ENCODE measurements at places on chromosomes 6 and 20. TPM values are rescaled to one million over a fixed set of nuclear protein-coding genes. Genes with fewer than 3 reads are reported as not detected.

PI3 gene
- not detected for total RNA-seq

SOX18 gene
- 0.13 TPM for total RNA-seq

DNA sequence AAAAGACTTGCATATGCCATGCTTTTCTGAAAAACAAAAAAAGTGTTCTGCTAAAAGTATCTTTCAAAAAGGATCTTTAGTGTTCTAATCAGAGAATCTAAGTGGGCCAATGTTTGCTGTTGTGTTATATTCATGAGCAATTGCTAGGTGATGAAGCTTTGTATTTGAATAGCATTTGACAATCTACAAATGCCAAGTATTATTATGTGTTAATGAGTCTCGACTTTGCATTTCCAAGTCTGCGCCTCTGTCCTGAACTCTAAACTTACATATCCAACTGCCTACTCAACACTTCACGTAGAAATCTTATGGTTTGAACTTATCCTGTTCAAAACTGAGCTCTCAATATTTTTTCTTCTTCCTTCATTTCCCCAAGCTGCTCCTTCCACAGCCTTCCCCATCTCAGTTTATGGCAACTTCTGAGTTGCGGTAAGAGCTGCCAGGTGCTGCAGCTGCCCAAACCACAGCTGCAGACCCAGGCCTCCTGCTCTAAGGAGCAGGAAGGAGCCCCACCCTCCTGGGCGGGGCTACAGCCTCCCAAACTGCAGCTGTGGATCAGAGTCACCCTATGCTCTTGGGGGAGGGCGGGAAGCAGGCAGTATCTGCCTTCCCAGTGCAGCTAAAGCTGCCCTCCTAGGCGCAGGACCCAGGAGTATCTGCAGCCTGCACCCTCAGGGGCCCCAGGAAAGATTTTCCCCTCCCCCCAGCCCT, 16.7 kb upstream of the MAK start:
- no peak for DNase-seq

BANF2 gene
- not detected for total RNA-seq

DNA sequence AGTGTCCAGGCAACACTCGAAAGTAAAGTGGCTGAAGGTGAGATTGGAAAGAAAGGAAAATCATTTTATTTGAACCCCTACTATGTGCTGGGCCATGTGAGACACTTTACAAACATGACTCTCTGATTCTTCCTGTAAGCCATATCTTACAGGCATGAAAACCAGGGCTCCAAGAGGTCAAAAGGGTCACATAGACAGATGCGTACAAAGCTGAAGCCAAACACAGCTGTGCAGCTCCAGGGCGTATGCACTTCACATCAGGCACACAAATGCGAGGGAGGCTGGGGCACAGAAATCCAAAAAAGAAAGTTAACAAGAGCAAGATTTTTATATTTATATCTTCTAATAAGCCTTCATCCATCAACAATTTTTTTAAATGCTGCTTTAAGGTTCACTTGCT, 176.5 kb downstream of the PHACTR1 start:
- no peak for DNase-seq

RCAN2 gene
- total RNA-seq, result not detected

SLC22A1 gene
- 0.16 TPM for total RNA-seq

- DNase-seq, result no peak
These were observed 237.5 kb downstream of the MAFB start for GRCh38 chr20:40451552-40451951.

DNA sequence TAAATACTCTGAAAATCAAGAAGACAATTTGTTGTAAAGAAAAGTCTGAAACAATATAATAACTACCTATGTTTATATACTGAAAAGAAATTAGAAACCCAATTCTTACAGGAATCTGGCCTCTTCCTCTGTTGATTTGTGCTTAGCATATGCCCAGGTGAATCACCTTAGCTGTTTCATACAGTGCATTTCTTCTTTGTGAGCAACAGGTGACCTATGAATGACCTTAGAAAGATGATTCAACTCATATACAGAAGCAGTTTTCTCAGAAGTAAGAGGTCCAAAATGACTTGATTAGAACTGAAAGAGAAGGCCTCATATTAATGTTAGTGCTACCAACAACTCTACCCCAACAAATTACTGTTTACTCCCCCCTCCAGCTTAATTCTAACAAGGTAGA, 419.5 kb upstream of the ID4 start:
- no peak for DNase-seq

SRMS gene
- total RNA-seq, result not detected

- no peak for DNase-seq
These were observed 52.5 kb upstream of the CHD6 start for GRCh38 chr20:41670631-41671030.

- peak; percentile 85 for DNase-seq
These were observed 4.2 kb upstream of the PRPH2 start for GRCh38 chr6:42726485-42727086.

- DNase-seq, result no peak
These were observed 59.8 kb upstream of the FAM83D start for GRCh38 chr20:38866265-38867061.
